IMR-90 (cell line): ENCODE measurements at places on chromosomes 6 and 20. TPM values are rescaled to one million over a fixed set of nuclear protein-coding genes. Genes with fewer than 3 reads are reported as not detected.

DNA sequence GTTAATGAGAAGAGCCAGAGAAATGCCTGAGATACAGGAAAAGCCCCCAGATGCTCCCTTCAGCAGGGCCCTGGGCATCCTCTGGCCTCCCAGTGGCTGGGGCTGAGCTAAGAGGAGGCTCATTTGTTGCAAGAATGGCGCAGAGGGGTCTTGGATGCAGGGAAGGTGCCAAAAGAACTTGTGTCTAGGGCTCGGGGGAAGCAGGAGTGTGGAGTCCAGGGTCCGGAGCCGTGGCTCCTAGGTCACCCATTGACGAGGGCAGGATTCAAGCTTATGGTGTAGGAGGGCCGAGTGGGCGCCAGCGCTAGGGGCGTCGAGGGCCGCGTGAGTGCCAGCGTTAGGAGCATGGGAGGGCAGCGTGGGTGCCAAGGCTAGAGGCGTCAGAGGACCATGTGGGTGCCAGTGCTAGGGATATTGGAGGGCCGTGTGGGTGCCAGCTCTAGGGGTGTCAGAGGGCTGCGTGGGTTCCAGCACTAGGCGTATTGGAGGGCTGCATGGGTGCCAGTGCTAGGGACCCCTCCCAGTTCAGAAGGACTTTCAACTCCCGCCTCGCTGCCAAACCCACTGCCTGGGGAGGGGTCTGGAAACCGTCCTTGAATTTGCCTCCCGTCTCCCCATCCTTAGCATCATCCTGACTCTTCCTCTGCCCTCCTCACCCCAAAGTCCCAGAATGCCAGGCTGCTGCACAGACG lies 250.5 kb upstream of the AFDN start:
- DNase-seq = no peak

GRCh38 chr6:111585974-111586315 lies 19.7 kb downstream of the TRAF3IP2 start:
- no peak for DNase-seq

GRCh38 chr6:42409581-42409980 lies 42.1 kb downstream of the TRERF1 start:
- no peak for DNase-seq

DNA sequence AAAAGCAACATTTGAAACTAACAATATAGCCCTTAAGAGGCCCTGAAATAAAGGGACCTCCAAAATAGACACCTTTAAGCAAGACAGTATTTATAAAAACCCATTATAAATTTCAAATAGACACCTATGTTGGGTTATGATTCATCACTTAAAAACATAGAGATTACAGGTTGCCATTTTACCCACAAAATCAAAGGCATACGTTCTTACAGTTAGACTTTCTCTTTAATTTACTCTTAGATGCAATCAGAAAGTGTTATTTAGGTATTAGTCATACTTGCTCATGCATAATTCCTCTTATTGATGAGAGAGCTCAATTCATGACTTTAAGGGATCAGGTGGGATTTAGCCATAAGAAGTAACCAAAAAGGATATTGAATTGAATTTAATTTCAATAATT lies 51.5 kb upstream of the TMEM200A start:
- DNase-seq = no peak

- DNase-seq = no peak
These were observed 53.0 kb downstream of the DEK start for GRCh38 chr6:18211338-18211737.

DNA sequence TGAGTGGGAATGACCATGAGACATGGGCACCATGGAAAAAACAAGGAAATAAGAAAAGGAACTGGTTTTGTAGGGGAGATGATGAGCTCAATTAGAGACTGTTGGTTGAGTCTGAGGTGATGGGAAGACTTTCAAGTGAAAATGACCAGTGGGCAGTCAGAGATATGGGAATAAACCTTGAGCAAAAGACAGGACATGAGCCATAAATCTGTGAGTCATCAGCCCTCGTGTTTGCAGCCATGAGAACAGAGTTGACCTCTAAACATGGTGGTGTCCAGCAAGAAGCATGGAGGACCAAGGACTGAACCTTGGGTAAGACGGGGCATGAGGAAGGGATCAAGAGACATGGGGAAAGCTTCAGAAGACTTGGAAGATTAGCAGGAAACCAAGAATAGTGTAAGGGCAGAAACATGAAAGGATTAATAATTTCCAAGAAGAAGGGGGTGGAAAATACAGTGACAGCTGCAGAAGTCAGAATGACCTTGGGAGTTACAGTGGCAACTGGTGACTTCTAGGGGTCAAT lies 280.6 kb upstream of the PRDM1 start:
- peak; percentile 64 for DNase-seq

- peak; percentile 86 for DNase-seq
These were observed 651 bp upstream of the TAPBP start for GRCh38 chr6:33314515-33314942.

DNA sequence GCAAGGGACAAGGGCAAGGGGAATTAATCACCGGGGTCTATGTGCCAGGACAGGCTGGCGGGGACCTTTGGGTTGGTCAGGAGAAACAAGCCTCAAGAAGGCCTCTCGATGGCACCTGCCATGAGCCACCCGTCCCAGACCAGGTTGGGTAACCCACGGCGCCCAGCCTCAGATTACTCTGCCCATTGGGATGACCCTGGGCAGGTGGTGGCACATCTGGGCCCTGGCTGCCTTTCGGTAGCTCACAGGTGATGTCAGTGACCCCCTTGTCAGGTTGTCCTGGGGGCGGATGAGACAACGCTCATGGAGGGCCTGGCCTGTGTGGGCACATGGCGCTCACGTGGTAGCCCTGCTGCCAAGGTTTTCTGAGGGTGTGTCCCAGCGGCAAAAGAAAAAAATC lies 152.2 kb downstream of the SYCP2 start:
- no peak for DNase-seq

DNA sequence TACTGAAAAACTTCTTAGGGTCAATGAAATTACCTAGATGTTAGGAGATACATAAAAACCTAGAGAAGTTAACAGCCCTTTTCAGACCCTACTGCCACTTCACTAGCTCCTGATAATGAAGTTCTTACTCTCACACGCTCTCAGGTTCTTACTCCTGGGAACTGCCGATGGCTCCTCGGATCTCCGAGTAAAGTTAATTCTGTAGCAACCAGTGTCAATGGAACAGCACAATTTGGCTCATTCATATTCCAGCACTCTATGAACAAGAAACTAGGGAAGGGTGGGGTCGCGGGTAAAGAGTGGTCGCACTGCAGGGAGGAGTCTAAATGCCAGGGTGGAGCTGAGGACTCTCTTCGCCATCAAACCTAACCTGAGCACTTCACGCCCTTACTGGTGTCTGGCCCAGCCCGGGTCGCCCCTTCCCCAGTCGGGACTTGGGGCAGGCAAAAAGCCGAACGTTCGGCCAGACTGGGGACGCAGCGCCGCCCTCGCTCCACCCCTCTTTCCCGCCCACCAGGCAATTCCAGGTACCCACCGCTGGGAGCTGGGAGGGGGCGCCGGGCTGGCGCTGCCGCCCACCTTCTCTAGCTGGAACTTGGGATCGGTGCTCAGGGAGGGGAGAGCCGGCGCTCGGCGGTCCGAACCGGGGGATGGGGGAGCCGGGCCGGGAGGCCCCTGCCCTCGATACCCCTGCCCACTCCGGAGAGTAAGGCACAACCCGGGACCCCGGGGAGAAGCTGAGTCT lies 744 bp downstream of the RAB23 start:
- DNase-seq = peak; percentile 45

The TTK gene
- total RNA-seq = 21.5 and 35.3 TPM in 2 replicates

The TINAG gene
- total RNA-seq = not detected in 2 replicates

The SLC17A9 gene
- 1.4 and 2.2 TPM in 2 replicates for total RNA-seq

The LSM14B gene
- 23.7 and 30.6 TPM in 2 replicates for total RNA-seq

The MAN1A1 gene
- 5.9 and 11.4 TPM in 2 replicates for total RNA-seq

The PKIB gene
- 12.2 and 13.1 TPM in 2 replicates for total RNA-seq

The CTAGE9 gene
- not detected in 2 replicates for total RNA-seq
